ENCODE measurements at places on chromosomes 4 and X.

DNA sequence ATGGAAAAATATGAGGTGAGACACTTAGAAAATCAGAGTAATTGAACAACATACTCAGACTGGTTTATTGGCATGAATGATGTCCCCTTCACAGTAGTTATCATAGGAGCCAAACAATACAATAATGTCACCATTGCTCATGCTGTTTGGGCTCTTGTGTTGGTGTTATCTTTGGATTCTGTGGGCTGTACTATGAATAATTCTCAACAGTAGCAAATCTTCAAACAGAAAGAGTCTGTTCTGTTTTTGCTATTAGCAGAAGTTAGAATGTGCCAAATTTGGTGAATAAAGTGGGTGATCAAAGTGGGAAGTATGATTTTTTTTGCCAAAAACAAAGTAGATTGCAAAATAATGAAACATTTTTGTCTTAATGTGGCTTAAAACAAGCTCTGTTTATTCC, 58.3 kb downstream of the GRID2 start:
- no peak for DNase-seq

DNA sequence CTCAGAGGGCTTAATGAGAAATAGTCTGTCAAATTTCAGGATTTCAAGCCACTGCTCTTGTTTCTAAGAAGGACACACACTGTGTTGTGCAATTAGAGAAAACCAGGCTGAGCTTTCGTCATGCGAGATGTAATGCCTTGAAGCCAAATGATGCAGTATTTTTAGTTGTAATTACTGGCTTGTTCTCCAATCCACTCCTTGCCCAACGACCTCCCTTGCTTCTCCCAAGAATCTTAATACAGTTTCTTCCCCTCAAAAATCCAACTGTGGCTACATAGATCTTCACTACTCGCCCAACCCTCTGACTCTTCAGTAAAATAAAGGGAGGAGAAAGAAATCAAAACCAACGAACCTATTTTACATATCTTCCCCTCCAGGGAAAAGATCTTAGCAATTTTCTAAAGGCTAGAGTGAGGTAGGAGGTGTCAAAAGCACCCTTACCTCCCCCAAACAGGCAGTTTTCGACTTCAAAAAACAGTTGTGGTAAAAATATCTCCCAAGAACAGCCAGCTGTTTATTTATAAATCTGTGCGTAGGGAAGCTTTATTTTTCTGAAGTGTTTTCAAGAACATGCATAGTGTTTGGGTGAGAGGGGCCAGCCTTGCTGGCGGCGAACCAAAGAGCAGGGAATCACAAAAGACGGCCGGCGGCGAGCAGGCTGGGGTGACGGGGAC, 68.7 kb downstream of the MGST2 start:
- no peak for DNase-seq

GRCh38 chr4:1624519-1624910, 59.6 kb downstream of the FAM53A start:
- no peak for DNase-seq

GRCh38 chr4:99574530-99575324, at the start of gene MTTP:
MTTP (plus strand) TSS chr4:99574824; CDS start chr4:99574910, 86 bp downstream.
- DNase-seq: no peak

GRCh38 chr4:73418677-73419076, 14.6 kb downstream of the ALB start:
- DNase-seq: no peak

GRCh38 chrX:53244610-53245009, 19.6 kb upstream of the KDM5C start:
- DNase-seq: no peak

- no peak for DNase-seq
These were observed 2.3 kb downstream of the SYTL5 start for GRCh38 chrX:38008658-38009057.

GRCh38 chr4:48495941-48496340, 5.9 kb downstream of the ZAR1 start:
- DNase-seq: no peak

- no peak for DNase-seq
These were observed 36.9 kb upstream of the PROM1 start for GRCh38 chr4:16120720-16121119.

GRCh38 chrX:136097871-136098805, 49.2 kb upstream of the FHL1 start:
- DNase-seq: no peak

- DNase-seq: no peak
These were observed 20.0 kb upstream of the AADAT start for GRCh38 chr4:170109586-170110284.

DNA sequence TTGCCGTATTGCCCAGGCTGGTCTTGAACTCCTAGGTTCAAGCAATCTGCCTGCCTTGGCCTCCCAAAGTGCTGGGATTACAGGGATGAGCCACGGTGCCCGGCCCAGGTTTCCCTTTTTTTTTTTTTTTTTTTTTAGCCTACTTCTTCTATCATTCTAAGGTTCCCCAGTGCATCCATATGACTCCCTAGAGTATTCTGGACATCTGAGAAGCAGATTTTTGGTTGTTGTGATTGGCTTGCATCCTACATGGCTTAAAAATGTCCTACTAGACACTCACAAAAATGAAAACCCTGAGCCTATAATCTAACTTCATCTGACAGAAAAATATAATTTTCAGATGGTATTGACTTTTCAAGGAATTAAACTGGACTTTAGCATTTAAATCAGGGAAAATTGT, 41.7 kb downstream of the SMIM14 start:
- no peak for DNase-seq

- no peak for DNase-seq
These were observed 98.5 kb upstream of the ETNPPL start for GRCh38 chr4:108861334-108861733.

DNA sequence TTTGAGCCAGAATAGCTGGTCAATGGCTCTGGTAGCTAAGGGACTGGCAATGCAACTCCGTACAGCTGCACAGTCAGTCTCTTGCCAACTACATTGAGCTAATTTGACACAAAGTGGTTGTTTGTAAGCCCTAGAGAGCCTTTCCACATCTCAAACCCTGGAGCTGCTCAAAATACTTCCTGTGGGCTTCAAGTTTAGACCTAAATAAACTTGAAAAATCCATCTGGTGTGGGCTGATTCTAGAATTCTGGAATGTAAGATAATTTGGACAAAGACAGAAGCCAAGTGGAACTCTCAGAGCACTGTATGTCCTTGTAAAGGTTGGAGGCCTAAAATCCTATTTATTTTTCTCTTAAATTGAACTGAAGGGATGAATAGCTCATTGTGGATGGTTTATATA, 380.8 kb downstream of the SPRY1 start:
- no peak for DNase-seq

- DNase-seq: peak; percentile 96
These were observed at the start of gene CEP135 for GRCh38 chr4:55948726-55949481. CEP135 (plus strand) TSS chr4:55948945; CDS start chr4:55952131, 3,186 bp downstream.

- DNase-seq: no peak
These were observed 115.7 kb upstream of the LSM6 start for GRCh38 chr4:146059865-146060264.

- peak; percentile 41 for DNase-seq
These were observed 84.6 kb downstream of the THOC2 start for GRCh38 chrX:123648028-123648810.

- DNase-seq: no peak
These were observed 732.8 kb upstream of the FRG1 start for GRCh38 chr4:189207872-189208271.

DNA sequence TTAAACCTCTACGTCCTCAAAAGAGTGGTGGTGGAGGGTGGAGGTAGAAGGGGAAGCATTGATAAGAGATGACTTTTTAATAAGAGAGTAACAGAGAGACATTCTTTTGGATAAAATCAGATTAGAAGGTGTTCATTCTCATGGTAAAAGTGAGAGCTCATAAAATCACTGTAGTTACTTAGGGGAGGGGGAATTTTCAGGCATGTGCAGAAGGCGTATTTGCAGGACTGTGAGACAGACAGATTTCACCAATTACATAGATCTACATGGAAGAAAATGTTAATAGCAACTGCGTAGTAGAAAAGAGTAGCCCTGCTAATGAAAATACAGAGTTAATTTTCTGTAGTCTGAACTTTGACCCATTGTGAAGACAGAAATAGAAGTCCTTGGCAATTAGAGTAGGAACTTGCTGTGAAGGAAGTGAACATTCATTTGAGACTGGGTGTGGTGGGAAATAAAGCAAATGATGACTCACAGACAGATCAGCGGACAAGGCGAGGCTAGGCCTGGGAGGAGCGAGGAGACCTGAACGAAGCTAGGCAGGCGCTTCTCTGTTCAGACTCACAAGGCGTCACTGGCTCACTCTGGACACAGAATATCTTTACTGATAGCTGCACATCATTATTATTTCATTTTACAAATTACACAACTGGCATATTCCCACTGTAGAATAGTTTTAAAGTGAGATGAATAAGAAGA, 57.2 kb upstream of the FAM9C start:
- no peak for DNase-seq

GRCh38 chr4:122814426-122814825, 12.2 kb upstream of the FGF2 start:
- DNase-seq: no peak

DNA sequence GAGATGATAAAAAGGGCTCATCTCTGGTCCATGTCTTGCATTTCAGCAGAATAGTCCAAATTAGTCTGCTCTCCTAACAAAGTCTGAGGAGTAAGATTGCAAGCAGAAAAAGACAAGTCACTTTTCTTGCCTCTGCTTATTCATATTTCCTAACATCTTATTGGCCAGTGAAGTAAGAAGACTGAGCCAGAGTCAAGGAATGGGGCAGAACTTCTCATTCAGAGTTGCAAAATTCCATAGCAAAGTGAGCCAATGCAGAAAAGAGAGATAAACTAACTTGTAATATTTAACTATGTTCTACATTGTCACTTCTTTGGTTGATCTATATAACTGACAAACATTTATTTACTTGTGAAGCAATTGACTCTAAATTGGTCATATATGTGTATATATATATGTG, 2304.0 kb downstream of the ARAP2 start:
- DNase-seq: no peak

- no peak for DNase-seq
These were observed 55.4 kb downstream of the MAML3 start for GRCh38 chr4:140098455-140099160.

DNA sequence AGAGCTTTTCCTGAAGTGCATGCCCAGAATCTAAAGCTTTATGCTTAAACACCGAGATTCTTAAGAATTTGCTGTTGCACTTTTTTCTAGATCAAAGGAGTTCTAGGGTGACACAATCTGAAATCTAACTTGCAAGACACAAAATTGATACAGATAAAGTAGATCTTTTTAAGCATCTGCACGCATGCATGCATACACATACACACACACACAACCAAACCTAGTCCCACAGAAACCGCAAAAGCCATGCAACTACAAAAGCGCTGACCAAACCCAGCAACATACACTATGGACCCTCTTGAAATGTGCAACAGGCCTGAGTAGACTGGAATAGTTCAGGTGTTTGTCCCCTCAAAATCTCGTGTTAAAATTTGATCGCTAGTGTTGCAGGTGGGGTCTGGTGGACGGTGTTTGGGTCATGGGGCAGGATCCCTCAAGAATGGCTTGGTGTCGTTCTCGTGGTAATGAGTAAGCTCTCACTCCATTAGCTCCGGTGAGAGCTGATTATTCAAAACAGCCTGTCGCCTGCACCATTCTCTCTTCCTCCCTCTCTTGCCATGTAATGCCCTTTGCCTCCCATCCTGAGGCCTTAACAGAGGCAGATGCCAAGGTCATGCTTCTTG, 52.7 kb downstream of the IRF2 start:
- no peak for DNase-seq

DNA sequence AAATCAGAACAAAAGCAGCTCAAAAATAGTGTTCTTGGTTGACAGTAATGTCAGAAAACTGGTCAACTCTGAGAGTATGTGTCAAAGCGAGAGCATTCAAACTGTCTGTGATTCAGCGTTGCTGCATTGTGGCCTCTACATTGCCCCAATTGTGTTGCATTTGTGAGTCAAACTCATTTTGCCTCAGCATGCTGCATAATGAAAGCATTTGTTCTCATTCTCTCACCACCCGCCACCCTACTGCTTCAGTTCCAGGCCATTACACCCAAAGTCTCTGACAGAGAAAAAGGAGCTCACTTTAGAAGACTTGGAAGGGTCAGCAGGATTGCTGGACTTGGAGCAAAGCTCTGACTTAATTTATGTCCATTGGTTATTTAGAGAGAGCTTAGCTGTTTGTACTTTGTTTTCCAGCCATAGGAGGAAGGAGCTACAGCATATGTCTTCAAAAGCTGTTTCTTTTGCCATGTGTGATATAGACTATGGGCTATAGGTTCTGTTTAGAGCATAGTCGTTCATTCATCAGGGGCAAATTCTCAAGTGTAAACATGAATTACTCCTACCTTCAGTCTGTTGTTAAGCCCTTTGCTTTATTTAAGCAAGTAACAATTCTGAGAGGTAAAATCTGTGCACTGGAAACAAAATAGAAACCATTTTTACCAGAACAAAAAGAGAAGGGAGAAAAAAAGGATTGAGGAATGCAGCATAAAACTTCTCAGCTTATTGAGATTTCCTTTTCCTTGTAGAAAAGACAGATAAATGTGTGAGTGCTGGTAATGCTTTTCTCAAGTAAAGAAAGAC, 153.4 kb upstream of the ANK2 start:
- no peak for DNase-seq

GRCh38 chr4:61198686-61199085, 1.4 kb upstream of the ADGRL3 start:
- DNase-seq: no peak

DNA sequence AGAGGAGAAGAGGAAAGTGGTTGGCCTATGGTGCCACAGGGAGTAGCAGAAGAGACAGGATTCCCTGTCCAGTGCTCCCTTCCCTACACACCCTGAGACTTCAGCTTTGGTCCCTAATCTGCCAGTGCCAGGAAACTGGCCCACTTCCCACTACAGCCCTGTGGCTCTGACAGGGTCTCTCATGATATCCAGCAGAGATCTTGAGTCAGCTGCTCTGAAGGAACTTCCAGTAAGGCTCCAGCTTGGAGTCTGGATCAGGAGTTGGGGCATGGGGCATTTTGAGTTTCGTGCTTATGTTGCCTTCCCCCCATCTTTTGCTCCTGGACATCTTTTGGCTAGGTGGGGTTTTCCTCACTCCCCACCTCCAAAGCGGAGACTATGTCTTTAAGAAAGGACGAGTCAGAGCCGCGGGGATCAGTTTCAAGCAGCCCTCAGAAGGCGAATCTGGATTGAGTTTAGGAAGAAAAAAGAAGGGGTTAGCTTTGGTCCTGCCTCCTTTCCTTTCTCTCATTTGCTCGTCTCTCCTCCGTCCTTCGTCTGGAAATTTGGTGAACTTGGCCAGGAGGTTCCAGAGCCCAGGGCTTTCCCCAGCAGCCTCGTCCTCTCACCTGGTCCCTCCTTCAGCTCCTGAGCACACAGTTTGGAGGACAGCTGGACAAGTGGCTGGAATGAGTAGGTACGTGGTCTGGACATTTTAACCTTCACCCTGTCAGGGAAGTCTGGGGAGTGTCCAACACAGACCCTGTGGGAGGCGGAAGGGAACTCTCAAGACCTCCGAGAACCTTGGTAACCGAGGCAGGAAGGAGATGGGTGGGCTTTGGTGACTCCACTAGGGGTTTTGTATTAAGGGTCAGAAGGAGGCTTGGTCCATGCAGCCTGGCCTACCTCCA, 104.4 kb downstream of the RTL5 start:
- DNase-seq: no peak

DNA sequence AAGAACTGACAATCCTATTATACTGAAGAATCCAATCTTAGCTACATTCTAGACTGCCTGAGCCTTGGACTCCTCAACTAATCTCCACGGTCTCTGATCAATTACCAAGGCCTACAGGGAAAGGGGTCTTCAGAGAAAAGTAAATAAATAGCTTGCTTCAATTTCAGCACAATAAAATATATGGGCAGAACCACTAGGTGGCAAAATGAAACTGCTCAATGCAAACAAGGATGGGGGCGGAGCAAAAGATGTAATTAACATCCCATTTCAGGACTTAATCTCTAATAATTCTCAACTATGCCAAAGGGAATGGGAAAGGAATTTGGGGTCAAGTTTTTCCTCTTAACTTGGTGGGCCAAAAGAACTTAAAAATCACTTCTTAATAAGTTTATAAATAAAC, 78.4 kb upstream of the MAP3K15 start:
- DNase-seq: no peak

Measured in mesothelial cell of epicardium (in vitro differentiated cells).